Ovary (tissue), 10 donors: ENCODE measurements at places on chromosomes 16 and 17. TPM values are rescaled to one million over a fixed set of nuclear protein-coding genes. Genes with fewer than 3 reads are reported as not detected.

GRCh38 chr17:51371732-51372151, 111.4 kb downstream of the UTP18 start:
- H3K4me3 ChIP-seq: no peak overlapping the region
- H3K4me1 ChIP-seq: peaks cover 2% of the 10 kb centered on the region
- H3K27ac ChIP-seq: no peak overlapping the region
- DNase-seq: no peak
- H3K27me3 ChIP-seq: no peaks in the 10 kb centered on the region

- DNase-seq: no peak
- H3K27ac ChIP-seq: no peak overlapping the region
- H3K36me3 ChIP-seq: no peaks in the 10 kb centered on the region
- no peak overlapping the region for H3K4me3 ChIP-seq
Measured at GRCh38 chr17:70945386-70945785, 776.1 kb downstream of the KCNJ2 start.

The CACNG1 gene
- 0.46 TPM for total RNA-seq

The PYY gene
- not detected for total RNA-seq

DNA sequence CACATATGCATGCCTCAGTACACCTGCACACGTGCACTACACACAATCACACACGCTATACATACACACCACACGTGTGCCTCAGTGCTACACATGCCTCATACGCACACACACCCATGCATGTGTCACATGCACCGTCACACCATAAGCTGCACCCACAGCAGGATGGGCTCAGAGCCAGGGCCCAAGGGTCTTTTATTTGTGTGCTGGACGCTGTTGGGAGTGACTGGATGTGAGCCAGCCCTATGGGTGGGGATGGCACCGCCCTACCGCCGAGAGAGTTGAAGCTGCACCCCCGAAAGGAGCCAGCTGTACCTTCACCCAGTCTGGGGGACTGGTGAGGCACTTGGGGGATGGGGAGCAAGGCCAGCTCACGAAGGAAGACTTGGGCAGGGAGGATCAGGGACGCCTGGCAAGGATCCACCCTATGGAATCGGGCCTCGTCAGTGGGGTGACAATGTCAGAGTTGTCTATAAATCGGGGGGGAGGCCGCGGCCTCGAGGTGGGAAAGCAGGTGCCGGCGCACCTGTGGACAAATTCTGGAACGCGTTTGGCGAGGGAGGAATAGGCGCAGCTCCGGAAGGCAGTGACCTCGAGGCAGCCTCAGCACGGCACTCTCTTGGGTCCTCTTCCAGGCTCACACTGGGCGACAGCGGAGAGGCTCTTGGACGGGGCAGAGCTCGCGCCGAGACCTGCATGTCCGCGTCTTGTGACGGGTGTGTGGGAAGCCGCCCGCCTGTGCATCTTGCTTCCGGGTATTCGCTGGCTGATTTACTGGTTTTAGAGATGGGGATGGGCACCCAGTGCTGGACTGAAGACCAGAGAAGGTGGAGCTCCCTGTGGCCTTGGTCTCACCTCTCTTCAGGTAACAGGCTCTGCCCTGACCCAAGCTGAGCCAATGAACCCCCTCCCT, 7.3 kb downstream of the RGS11 start:
- H3K36me3 ChIP-seq: no peaks in the 10 kb centered on the region
- H3K27ac ChIP-seq: no peak overlapping the region
- H3K4me1 ChIP-seq: peaks cover 8% of the 10 kb centered on the region

- DNase-seq: no peak
- peak overlapping the region; percentile 26 for H3K4me3 ChIP-seq
- peaks cover 4% of the 10 kb centered on the region for H3K27me3 ChIP-seq
- H3K4me1 ChIP-seq: peaks cover 17% of the 10 kb centered on the region
Measured at GRCh38 chr17:7043182-7043496, 753 bp downstream of the SLC16A11 start.

GRCh38 chr17:64661726-64661975, 456 bp downstream of the SMURF2 start:
- DNase-seq: no peak
- H3K36me3 ChIP-seq: no peaks in the 10 kb centered on the region
- H3K4me3 ChIP-seq: peak overlapping the region; percentile 45
- peaks cover 4% of the 10 kb centered on the region for H3K4me1 ChIP-seq
- H3K27ac ChIP-seq: peak overlapping the region; percentile 94

DNA sequence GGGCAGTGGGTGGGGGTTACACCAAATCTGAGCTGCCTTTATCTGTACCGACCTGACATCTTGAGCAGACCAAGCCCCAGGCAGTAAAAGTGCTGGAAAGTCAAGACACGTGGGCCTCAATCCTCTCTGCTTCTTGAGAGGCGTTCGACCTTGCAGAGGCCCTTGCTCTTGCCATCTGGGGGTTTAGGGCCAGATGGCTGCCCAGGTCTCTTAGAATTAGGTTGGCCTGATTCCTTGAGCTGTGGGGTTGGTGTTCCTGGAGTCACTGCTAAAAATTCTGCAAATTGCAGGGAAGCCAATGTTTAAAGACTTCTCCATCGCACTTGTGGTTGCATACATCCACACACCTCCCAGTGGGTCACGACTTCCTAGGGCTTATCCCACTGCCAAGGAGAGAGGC, 238.2 kb upstream of the ASIC2 start:
- no peak overlapping the region for H3K4me3 ChIP-seq
- H3K27ac ChIP-seq: no peak overlapping the region

The SUPT4H1 gene
- total RNA-seq: 50.0 TPM

The CCDC200 gene
- total RNA-seq: not detected

DNA sequence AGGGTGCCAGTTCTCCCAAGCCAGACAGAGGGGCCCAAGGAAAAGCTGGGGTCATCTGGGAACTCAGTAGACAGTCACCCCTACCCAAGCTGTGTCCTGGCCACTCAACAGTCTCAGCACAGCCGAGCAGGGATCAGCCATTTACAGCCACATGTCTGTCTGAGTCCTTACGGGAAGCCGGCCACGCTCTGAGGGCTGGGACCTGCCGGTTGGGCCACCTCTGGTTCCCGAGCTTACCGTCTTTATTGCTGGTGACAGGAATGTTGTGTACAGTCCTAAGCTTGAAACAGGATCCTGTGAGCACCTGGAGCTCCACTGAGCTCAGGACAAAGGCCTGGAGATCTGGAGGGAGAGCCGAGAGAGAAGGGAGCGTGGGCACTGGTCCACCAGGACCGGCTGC, 59.8 kb downstream of the TIMM22 start:
- H3K27ac ChIP-seq: no peak overlapping the region
- DNase-seq: no peak
- H3K4me3 ChIP-seq: no peak overlapping the region
- H3K36me3 ChIP-seq: no peaks in the 10 kb centered on the region
- no peaks in the 10 kb centered on the region for H3K4me1 ChIP-seq

GRCh38 chr16:12204601-12205000, 228.1 kb downstream of the SNX29 start:
- no peak for DNase-seq
- no peaks in the 10 kb centered on the region for H3K27me3 ChIP-seq
- no peak overlapping the region for H3K27ac ChIP-seq
- no peaks in the 10 kb centered on the region for H3K36me3 ChIP-seq

DNA sequence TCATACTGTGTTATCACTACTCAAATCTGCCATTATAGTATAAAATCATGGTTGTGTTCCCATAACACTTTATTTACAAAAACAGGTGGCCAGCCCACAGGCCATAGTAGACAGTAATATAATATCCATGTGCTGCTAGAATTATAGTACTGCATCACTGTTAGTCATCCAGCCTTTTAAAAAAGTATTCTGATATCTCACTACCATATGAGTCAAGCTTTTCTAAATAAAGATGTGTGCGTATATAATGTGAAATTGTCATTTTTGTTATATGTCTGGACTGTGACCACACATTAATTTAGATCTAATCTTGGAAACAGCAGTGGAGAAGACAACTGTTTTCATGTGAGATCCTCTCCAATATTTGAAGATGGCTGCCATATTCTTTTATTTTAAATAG, 1049.1 kb upstream of the GOT2 start:
- no peak for DNase-seq
- no peak overlapping the region for H3K27ac ChIP-seq
- H3K27me3 ChIP-seq: no peaks in the 10 kb centered on the region
- no peaks in the 10 kb centered on the region for H3K36me3 ChIP-seq

GRCh38 chr17:51275381-51275780, 15.0 kb downstream of the UTP18 start:
- no peak for DNase-seq
- H3K27me3 ChIP-seq: no peaks in the 10 kb centered on the region
- H3K4me3 ChIP-seq: no peak overlapping the region

DNA sequence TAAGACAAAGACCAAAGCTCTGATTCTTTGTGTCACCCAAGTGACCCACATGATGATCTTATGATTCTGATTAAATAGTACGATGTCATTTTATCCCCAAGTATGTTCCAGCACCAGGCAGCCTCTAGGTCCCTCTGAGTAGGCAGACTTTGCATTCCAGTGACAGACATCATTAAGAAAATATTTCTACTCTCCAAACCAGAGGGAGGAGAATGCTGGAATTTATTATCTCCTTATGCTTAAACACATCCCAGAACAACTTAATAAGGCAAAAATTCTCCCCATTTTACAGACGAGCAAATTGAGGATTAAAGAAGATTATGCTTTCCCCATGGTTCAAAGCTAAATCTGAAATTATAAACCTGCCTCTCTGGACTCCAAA, 192.8 kb upstream of the CDH11 start:
- H3K4me1 ChIP-seq: peaks cover 8% of the 10 kb centered on the region
- no peaks in the 10 kb centered on the region for H3K36me3 ChIP-seq
- no peak overlapping the region for H3K27ac ChIP-seq
- H3K27me3 ChIP-seq: no peaks in the 10 kb centered on the region
- no peak overlapping the region for H3K4me3 ChIP-seq

GRCh38 chr17:76170114-76170513, 29.1 kb upstream of the FOXJ1 start:
- H3K36me3 ChIP-seq: no peaks in the 10 kb centered on the region
- H3K27ac ChIP-seq: no peak overlapping the region
- no peak for DNase-seq

DNA sequence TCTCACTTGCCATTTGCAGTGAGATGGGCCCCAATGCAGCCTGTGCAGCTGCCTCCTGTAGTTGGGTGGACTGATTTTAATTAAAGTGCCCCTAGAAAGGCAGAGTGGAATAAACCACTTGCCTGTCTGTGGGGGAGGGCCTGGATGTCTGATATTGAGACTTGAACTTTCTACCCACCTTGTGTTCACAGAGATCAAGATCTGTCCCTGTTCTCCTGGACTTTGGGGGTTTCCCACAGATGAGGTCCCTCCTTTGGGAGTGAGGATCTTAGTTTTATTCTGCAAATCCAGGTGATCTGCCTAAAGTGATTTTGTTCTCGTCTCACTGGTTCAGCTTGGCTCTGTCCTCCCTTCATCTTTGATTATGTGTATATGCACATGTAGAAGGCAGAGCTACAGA, 7.7 kb upstream of the DHRS13 start:
- H3K27me3 ChIP-seq: no peaks in the 10 kb centered on the region
- H3K36me3 ChIP-seq: no peaks in the 10 kb centered on the region
- peaks cover 7% of the 10 kb centered on the region for H3K4me1 ChIP-seq
- no peak overlapping the region for H3K4me3 ChIP-seq
- DNase-seq: no peak
